ENCODE measurements at places on chromosomes 1 and 21.

GRCh38 chr1:29254346-29254745, 18.0 kb downstream of the PTPRU start:
- DNase-seq, result no peak

GRCh38 chr1:225347123-225347683, 80.6 kb downstream of the LBR start:
- DNase-seq, result no peak

DNA sequence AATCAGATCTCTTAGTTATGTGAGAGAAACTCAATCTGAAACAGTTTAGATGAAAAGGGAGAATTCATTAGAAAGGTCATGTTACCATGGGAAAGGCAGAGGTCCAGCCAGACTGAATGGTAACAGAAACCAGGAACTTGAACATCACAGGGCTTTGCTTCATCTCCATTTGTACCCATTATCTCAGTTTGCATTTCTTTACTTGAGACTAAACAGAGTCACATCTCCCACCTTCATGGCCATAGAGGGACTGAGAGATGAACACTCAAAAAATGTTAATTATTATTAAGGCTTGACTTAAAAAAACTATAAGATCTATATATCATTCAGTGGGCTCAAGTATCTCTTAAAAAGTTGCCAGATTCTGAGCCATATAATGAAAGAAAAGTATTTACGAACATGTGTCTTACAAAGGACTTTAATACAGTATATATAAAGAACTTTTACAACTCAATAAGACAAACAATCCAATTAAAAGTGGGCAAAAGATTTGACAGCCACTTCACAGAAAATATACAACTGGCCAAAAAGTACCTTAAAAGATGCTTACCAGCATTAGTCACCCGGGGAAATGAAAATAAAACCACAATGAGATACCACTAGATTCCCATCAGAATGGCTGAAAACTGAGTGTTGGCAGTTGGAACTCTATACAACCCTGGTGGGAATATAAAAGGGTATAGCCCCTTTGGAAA, 13.2 kb downstream of the KYAT3 start:
- no peak for DNase-seq

DNA sequence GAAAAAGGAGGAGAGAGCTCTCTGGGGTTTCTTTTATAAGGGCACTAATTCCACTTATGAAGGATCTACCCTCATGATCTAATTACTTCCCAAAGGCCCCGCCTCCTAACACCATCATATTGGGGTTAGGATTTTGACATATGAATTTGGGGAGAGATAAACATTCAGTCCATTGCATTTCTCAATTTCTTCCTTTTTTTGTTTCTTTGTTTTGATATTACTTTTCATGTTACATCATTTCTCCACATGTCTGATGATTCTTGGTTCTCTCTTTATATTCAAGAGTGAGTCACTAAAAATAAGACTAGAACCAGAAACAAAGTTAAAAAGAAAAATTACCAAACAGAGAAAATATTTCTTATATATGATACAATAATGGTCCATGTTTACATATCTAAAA, 63.2 kb upstream of the DUSP10 start:
- DNase-seq, result no peak

DNA sequence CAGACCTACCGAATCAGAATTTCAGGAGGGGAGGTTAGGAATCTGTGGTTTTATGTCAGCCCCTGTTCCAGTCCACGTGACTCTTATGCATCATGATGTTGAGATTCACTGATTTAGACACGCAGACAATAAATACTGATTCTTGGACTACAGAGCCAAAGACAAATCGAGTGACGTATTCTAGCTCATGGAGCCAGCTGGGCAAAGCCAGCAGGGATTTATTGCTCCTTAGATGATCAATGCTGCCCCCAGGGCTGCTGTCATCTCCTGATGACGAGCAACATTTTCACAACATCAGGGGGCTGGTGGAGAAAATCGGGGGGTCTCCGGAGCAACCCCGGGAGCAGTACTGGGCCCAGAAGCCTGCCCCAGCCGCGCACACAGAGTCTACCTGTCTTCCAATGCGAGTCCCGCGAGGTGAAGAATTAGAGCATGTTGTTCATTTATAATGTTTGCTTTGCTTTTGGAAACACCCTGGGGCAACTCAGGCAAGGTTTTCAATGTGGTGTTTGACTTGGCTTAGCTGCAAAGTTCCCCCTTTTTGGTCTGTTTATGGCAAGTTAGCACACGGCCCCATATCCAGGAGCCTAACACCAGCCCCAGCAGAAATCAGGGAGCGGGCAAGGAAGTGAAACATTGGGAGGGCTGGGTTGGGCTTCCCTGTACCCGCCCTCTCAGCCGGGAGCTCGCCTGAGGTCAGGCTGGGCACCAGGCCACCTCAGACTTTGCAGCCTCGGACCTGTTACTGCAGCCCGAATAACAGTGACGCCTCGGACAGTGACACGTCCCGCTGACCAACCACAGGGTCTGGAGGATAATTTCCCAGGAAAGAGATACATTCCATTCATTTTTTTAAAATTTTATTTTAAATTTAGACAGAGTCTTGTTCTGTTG, 19.9 kb upstream of the CLDN14 start:
- no peak for DNase-seq

GRCh38 chr1:20229171-20229570, 42.9 kb upstream of the PLA2G2C start:
- DNase-seq, result no peak

GRCh38 chr1:57996400-57996799, 550.1 kb downstream of the OMA1 start:
- no peak for DNase-seq

Data from HS-27A (cell line).